ENCODE measurements at places on chromosomes 7 and 10. TPM values are rescaled to one million over a fixed set of nuclear protein-coding genes. Genes with fewer than 3 reads are reported as not detected.

LRRC18 gene
- not detected for total RNA-seq

GNGT1 gene
- not detected for total RNA-seq

BLNK gene
- 1.2 TPM for total RNA-seq

CDK1 gene
- 2.7 TPM for total RNA-seq

GRCh38 chr10:33248638-33249037 lies 85.8 kb downstream of the NRP1 start:
- DNase-seq, result no peak

- peak; percentile 90 for DNase-seq
Measured at GRCh38 chr7:2519119-2519930, at the start of gene LFNG. Gene LFNG (plus strand): TSS chr7:2519774. CDS start chr7:2519862, 88 bp downstream.

DNA sequence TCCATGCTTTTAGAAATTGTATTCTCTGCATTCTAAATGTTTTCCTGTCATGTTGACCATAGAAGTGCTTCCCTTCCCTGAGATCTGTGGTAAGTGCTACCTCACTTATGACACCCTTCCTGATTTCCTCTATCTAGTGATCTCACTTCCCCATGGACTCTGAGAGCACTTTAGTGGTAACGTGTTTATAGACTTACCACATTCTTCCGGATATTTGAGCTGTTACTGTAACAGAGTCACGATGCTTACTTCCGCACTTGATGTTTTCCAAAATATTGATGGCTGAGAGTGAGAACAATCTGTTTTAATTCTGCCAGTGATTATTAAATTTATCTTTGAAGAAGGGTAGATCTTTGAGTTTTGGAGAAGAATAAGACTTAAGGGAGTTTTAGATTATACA lies 60.1 kb upstream of the NAMPT start:
- no peak for DNase-seq

- DNase-seq, result no peak
Measured at GRCh38 chr7:2837496-2837895, 6.6 kb downstream of the GNA12 start.

GRCh38 chr10:3763035-3763456 lies 22.0 kb downstream of the KLF6 start:
- DNase-seq, result no peak

DNA sequence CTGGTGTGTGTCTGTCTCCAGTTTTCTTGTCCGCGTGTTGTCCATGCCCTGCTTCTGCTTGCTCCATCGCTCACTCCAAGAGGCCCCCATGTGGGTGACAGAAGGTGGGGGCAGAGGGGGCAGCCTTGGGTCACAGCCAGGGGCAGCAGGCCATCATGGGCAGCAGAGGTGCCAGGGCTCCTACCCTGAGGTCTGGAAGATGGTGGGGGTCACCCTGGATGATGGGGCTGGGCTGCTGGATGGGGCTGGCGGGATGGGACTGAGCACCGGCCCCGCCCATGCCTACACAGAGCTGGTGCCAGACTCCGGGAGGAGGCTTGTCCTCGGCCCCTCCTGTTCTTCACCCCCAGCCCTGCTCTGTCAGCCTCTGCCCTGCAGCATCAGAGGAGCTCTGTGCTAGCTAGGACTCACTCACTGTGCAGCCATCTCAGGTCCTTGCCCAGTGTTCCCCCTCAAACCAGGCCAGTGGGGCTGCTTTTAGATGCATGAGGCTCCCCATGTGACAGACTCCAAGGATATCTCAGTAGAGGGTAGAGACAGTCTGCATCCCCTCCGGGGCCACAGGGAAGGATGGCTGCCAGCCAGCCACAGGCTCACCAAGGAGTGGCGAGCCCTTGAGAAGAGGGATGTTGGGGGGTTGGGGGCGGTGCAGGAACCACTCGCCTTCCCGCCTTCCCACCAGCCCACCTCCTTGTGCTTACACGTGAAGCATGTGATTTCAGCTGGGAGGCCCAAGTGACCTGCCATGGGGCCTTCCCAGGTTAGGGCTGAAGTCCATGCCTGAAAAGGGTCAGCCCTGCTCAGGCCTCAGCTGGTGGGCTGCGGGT lies 35.5 kb upstream of the PPIF start:
- peak; percentile 20 for DNase-seq

DNA sequence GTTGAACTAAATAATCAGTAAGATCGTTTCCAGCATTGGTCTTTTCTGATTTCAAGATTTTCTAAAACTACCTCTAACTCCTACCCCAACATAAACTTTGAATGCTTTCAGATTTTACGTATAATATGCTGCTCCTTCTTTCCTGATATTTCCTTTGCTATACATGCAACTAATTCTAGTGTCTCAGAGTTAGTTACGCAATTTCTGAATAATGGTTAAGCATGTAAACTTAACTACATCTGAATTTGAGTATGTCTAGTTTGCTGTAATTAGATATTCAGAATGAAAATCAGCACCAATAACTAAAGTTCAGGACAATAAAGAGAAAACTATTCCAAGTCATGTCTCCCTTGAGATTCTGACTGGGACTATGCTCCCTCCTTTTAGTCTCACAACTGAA lies 71.0 kb downstream of the SEMA3C start:
- no peak for DNase-seq

DNA sequence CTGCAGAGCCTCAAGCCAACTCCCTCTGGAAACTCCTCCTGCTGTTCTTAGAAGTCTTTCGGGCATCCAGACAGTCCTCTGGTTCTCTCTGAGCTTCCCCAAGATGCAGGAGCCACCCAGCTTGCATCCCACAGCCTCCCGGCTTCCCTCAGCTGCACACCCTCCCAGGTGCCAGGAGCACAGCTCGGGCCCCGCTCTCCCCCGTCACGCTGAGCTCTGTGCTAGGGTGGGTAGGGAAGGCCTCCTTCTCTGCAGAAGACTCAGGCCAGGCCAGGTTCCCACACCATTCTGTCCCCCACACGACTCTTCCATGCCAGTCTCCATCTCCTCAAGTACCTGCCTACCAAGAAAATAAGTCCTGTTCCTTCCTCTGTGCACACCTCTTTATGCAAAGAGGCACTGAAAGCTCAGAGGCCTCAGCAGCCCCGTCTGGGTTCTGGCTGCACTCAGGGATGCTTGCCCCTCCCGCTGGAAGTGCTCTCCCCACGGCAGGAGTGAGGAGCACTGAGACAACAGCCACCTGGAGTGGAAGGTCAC lies 537.1 kb downstream of the PTPRN2 start:
- no peak for DNase-seq

GRCh38 chr10:103451831-103452505 lies at the start of gene CALHM2:
Gene CALHM2 (minus strand): TSS chr10:103452370. CDS start chr10:103449941, 2,429 bp downstream.
- peak; percentile 80 for DNase-seq

- no peak for DNase-seq
Measured at GRCh38 chr10:21208666-21209316, 311.7 kb upstream of the NEBL start.

- no peak for DNase-seq
Measured at GRCh38 chr10:110355141-110355831, 50.6 kb upstream of the SMNDC1 start.

- DNase-seq, result no peak
Measured at GRCh38 chr7:143384148-143384547, 3.0 kb downstream of the ZYX start.

- no peak for DNase-seq
Measured at GRCh38 chr7:65441010-65441409, 67.4 kb downstream of the ZNF92 start.

DNA sequence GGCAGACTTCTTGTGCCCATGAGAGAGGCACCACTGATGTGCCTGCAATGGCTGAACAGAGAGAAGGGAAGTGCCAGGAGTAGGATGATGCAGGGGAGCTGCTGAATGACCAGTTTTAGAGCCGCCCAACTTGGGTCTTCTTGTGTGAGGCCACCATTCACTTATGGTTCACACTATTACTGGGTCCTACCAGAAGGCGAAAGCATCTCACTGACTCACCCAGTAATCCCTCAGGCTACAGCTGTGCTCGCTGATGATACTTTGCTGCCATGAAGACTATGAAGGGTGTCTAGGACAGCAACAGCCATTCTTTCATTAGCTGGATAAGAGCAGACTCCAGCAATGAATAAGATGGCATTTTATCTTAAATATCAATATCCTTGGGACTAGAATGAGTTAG lies 47.6 kb downstream of the PLXNA4 start:
- DNase-seq, result no peak

DNA sequence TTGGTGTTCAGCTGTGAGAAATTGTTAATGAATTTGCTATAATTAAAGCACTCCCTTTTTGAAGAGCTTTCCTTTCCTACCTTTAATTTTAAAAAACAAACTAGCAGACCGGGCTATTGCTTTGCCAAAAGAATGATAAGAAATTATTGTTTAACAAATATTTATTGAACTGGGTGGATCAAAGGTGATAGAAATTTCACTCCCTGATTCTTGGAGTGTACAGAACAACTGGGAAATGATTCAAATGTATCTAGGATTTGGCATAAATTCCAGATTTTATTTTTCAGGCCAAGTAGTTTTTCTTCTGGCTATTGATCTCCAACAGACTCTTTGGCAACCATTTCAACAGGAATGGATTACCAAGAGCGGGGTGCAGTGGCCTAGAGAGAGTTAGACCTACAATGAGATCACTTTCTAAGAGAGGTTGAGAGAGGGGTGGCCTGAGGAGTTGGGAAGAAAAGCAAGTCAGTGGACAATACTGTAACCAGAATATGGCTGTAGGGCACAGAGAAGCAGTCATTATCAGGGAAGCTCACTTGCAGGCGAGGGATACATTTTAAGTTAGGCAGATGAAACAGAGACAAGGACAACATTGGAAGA lies 71.9 kb downstream of the PLXDC2 start:
- no peak for DNase-seq

DNA sequence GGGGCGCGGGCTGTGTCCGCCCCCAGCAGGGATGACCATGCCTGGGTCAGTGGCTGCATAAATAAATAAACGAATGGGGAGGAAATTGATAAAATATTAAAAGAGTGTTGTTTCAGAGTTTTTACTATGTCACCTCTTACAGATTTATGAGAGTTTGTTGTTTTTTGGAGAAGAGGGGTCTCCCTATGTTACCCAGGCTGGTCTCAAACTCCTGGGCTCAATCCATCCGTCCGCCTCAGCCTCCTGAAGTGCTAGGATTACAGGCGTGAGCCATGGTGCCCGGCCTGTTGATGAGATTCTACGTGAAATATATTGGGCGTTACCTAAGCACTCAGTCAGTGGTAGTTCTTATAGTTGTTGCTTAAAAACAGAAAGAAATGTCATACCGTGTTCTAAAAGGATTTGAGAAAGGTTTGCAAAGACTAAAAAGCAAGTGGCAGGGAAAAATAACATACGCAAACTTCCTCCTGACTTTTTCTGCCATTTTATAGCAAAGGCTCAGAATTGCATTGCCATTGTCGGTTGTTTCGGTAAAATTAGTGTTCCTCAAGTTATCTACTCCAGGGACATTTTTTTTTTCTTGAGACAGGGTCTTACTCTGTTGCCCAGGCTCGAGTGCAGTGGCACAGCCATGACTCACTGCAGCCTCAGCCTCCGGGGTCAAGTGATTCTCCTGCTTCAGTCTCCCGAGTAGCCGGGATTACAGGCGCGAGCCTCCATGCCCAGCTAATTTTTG lies 39.5 kb upstream of the FOXK1 start:
- no peak for DNase-seq

GRCh38 chr10:112304267-112304859 lies 21.2 kb downstream of the TECTB start:
- no peak for DNase-seq

GRCh38 chr10:122140941-122141623 lies 130.0 kb upstream of the BTBD16 start:
- DNase-seq, result peak; percentile 95

DNA sequence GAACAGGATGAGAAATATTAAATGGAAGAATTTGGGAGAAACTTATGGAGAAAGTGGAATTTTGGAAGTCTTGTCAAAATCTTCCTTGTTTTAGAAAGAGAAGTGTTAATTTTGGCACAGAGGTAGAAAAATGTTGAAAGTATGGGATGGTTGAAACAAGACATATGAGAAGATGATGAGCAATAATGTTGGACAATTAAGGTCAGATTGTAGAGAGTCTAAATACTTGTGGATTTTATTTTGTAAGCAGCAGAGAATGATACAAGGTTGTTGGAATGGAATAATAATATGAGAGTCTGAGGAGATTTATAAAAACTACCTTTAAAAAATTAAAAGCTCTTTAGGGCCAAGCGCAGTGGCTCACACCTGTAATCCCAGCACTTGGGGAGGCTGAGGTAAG lies 34.6 kb downstream of the PHTF2 start:
- DNase-seq, result no peak

DNA sequence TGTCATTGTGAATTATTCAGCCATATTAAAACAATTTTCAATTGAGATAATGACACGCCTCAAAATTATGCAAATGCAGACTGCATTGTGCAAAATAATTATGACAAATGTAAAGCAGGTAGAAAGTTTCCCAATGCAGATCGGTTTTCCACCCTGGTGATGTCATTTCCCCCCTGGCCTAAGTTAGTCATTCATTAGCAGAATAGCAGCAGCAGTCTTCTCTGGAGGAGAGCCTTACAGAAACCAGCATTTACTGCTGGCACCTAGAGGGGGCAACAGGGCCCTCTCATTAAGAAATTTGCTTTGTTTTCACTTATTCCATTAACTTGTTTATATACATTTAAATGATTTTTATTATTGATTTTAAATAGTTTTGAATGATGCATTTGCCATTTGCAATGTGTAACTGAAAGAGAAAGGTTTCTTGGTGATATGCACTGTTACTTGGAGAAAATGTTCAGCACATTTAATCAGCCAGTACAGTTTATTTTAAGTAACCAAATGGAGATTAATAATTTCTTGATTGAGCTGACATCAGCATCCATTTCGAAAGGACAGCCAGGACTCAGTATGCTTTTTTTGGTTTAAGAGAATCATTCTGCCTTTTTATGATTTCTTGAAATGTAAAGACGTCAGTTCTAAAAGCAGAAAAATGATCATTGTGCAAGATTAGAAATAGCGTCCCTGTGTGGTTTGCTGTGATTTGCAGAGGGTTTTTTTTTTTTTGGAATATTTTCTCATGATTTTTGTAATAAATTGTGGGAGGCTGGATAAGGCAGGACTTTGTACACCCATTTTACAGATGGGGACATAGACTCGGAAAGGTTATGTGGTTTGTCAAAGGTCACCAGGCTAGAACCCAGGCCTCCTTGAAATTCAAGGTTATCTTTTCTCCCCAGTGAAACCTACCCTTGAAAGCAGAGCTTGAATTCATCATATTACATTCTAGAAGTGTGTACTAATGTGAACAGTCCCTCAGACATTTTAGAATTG lies 3.5 kb downstream of the ARID5B start:
- DNase-seq, result no peak

- DNase-seq, result peak; percentile 8
Measured at GRCh38 chr10:132677473-132678227, 108.3 kb downstream of the NKX6-2 start.

DNA sequence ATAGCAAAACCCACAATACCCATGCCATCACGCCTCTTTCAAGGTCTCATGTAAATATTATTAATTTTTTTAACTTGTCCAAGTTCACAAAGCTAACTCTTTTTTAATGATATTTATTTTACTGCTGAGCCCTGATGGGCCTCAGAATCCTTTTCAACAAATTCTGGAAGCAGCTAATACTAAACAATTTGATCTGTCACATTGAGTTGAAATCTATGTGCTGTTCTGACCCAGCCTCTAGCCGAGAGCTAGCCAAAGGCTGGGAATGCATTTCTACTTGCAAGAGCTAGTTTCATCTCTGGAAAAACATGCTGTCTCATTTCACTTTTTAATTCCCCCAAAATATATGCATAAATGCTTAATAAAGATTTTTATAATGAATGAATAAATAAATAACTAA lies 47.9 kb downstream of the TFAM start:
- DNase-seq, result no peak

- no peak for DNase-seq
Measured at GRCh38 chr10:49141541-49142332, 7.9 kb upstream of the FAM170B start.

GRCh38 chr7:30927559-30927958 lies 15.9 kb downstream of the AQP1 start:
- no peak for DNase-seq

Measured in left cardiac atrium (tissue), 4 donors.